ENCODE measurements at places on chromosomes 5 and 9.

DNA sequence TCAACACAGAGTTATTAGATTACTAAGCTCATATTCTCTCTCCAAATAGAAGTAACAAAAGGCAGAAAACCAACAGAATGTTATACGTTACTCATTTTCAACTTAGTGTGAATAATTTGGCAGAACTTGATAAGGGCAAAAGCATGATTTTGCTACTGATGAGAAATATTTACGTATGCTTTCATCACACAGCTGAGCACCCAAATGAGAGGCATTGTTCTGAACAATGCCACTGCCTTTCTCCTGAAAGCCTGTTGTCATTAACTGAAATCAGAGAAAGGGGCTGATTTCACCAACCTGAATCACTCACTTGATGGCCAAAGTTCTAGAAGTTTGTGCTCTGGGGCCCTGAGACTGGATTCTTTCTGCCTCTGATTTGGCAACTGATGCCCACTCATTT, 367.5 kb upstream of the PTGER4 start:
- no peak for DNase-seq

DNA sequence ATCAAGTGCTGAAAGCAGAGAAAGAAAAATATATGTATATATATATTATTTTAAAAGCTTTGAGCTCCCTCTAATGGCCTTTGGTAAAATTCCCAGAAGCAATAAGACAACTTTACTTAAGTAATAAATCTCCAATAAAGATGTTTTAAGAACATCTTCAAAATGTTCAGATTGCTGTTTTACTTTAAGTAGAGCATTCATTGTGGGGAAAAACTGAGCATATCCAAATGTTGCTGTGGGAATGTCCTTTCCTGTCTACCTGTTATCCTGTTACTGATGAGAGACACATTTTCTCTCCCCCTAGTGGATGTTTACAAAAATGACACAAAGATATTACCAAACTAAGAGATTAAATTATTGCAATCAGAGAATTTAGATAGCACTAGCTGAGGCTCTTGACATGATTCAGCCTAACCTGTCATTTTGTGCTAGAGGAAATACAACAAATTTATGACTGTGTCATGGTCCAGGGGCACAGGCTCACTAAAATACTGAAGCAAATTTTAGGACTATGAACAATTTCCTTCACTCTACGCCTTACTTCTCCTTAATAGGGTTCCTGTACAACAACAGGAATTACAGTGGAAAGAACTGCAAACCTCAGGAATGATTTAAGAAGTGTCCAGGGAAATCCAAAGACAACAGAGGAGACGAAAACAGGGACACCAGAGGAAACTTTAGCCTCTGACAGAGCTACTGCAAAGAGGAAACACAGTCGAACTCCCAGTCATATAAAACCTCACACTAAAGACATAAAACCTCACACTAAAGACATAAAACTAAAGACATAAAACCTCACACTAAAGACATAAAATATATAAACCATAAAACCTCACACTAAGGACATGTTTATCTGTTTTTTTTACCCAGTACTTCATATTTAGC, 24.3 kb upstream of the PRRC1 start:
- no peak for DNase-seq

- DNase-seq: no peak
Measured at GRCh38 chr5:156588306-156588705, 261.3 kb downstream of the SGCD start.

DNA sequence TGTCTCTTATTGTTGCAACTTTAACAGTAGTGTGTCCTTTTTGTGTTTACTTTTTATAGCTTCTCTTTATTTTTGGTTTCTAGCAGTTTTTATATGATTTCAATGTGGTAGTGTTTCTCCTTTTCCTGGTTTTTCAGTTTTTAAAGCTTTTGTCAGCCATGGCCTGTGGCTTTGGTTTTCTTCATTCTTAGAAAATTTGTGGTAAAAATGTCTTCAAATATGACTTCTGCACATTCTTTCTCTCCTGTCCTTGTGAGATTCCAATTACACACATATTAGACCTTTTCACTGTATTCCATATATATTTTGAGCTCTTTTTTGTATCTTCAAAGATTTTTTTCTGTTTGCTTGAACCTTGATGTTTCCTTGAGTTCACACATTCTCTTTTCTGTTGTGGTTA, 180.5 kb downstream of the CNTLN start:
- DNase-seq: no peak

All from activated CD8-positive, alpha-beta memory T cell treated with anti-CD3 and anti-CD28 coated beads for 1 hour (primary cell).